Left cardiac atrium (tissue), 4 donors: ENCODE measurements at places on chromosomes 3 and 15.

DNA sequence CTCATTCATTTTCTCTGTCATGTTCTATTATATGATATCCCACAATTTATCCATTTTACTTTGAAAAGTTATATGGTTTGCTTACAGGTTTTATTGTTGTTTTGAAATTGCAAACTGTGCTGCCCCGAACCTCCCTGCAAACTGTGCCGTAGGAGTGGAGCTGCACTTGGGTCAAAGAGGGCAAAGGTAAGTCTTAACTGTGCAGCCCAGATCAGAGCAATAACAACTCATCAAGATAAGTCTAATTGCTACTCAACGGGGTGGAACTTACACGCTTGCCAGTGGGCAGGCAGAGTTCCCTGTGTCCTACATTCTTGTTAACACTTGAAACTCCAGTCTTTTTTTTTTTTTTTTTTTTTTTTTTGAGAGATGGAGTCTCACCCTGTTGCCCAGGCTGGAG lies 33.2 kb downstream of the ZDHHC19 start:
- DNase-seq, result no peak

- DNase-seq, result no peak
Observed at GRCh38 chr3:143677430-143677829, 170.8 kb downstream of the SLC9A9 start.

- no peak for DNase-seq
Observed at GRCh38 chr15:37524601-37525000, 409.8 kb upstream of the TMCO5A start.

DNA sequence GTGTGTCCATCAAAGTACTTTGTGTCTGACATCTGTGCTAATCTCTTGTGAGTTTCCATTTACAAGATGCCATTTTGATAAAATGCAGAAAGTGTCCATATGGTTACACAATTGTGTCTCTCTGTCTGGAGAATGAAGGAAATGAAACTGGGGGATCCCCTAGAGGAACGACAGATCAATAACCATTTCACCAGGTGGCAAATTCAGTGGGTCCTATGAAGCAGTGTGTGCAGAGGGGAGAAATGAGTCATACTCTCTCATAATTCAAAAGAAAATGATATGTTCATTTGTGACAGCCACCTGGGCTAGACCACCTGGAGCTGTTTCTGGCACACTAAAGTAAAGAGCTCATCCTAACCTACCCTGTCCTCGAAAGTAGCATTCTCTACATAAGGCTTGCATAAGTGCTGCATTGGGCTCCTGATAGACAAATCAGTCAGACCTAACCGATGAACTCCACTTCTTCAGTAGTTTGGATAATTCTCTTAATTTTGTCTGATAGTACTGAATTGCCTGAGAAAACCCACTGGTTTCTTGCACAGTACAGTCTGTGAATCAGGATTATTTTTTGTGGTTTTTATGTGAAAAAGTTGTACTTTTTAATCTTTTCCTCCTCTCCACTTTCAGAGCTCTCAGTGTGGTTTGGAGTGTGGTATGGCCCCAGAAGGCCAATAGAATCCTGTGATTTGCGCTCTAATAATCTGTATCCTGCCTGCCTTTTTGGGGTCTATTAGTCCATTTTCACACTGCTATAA lies 10.3 kb upstream of the CD47 start:
- no peak for DNase-seq

DNA sequence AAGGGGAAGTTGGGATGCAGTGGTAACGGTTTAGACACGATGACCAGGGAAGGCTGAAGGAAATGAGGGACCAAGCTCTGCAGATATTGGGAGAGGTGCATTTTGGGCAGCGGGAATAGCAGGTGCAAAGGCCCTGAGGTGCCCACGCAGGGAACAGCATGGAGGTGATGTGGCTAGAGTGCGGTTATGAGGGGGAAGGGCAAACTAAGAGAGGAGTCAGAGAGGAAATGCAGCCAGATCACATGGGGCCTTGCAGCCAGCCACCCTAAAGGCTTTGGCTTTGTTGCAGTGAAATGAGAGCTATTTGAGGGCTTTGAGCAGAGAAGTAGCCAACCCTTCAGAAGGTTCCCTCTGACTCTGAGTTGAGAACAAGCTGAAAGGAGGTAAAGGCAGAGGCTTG lies 2.6 kb downstream of the SPATA12 start:
- DNase-seq, result no peak

DNA sequence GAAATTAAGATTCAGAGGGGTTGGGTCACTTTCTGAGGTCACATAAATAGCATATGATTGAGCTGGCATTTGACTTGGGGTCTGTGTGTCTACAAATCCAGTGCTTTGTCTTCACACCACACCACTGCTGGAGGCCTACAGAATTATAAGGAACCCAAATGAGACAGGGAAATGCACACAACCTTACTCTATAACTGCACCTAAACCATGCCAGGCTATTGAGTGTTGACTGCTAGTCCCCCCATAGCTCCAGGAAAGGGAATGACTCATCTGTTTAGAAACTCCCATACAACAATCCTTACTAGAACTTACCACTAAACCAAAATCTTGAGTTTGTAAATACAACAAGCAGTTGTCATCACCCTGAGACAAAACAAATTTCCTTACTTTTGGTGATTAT lies 16.9 kb upstream of the TSC22D2 start:
- DNase-seq, result no peak

GRCh38 chr3:72274493-72275330 lies 489.8 kb upstream of the PROK2 start:
- DNase-seq, result peak; percentile 53

DNA sequence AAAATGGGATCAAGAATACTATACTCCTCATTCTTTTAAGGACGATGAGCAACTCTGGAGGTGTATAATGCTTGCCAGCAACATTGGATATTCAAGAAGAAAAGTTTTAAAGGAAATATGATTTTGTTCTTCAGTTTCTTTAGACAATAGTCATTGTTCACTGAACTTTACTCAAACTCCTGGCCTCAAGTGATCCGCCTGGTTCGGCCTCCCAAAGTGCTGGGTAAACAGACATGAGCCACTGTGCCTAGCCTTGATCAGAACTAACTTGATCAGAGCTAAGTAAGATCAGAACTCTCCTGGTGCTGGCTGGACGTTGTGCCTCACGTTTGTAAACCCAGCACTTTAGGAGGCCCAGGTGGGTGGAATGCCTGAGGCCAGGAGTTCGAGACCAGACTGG lies 12.6 kb downstream of the EFCAB12 start:
- no peak for DNase-seq

DNA sequence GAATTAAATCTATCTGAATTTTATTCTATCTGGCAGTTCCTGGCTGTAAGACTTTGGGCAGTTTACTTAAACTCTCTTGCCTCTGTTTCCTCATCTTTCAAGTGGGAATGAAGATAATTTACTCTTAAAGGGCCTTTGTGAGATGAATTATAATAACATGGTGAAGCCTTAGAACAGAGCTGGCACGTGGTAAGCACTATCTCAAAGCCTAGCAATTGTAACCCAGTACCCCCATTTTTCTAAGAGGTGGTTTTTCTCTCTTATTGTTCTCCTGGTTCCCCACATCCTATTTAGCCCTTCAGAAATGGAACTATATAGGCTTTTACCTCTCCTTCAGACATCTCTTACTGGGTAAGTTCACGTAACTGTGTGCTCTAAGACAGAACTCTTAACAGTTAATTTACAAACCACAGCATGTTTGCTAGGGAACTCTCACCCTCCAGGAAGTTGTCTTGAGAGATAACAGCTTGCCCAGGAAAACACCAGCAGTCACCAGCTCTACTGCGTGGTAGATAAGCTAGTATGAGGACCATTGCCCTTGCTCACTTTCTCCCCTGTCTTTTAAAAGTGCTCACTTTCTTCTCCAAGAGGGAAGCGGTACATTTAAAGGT lies 12.3 kb upstream of the CRBN start:
- no peak for DNase-seq

GRCh38 chr3:131883711-131884407 lies 151.0 kb downstream of the CPNE4 start:
- DNase-seq, result no peak

DNA sequence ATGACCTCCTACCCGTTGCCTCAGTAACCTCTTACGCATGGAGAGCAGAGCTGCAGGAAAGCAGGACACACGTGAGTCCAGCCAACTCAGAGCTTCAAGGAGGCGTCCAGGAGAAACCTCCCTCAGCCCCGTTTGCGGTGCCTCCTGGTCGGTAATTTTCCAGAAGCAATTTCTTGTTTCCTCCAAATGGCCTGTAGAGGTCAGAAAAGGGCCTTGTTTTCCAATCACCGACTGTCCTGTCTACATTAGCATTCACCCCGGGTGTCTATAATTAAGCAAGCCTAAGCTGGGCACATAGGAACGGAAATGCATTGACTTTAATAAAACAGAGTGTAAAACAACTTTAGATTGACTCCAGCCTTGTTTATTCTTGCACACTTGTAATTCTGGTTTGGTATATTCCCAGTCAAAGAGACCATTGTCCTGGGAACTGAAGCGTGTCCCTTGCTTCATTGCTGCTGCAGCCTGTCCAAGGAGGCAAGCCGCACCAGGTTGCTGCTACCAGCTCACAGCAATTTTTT lies 836.2 kb downstream of the AGBL1 start:
- DNase-seq, result no peak

GRCh38 chr3:78604341-78604740 lies 1163.5 kb downstream of the ROBO1 start:
- no peak for DNase-seq

DNA sequence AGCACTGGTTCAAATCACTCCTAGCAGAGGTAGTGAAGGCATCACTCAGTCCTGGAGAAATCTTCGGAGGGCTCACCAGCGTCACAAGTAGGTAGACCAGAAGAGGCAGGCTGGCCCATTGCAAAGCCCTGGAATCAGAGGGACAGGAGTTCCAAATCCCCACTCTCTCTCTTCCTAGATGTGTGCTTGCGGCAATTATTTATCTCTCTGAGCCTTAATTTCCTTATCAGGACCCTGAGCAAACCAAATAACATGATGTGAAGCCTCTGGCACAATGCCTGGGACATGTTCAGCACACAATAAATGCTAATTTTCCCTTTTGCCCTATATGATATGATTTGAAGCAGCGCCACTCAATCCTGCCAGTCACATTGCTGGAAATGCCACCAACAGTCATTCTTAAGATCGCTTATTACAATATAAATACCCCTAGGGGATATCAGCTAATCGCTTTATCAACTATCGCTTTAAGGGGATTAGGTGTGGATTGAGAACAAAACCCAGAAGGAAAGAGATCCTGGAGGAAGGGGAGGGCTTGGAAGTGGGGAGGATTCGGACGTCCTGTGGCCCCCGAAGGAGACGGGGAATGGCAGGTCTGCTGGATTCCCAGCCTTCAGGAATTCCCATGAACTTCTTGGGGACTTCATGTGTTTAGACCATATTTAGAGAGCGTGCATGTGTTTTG lies 59.5 kb upstream of the TSEN2 start:
- DNase-seq, result no peak
